Activated CD8-positive, alpha-beta T cell treated with anti-CD3 and anti-CD28 coated beads for 36 hours (primary cell): ENCODE measurements at places on chromosomes 7 and 10. TPM values are rescaled to one million over a fixed set of nuclear protein-coding genes. Genes with fewer than 3 reads are reported as not detected.

DNA sequence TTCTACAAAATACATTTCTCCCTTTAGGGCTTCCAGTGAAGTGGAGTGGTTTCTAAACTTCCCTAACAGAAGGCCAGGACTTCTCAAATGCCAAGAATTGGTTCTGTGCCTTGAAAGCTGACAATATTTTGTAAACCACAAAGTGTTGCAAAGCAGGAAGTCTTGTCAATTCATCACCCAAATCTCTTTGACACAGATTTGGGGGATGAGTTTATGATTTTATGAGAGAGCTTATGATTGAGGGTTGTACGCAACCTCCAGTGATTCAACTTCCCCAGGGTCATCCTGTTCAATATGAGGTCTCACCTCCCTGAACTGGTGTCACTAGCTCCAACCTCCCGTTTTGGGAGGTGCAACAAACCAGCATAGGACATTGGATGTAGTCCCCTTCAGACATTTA, 83.7 kb downstream of the PRLHR start:
- no peak for DNase-seq
- H3K4me1 ChIP-seq: no peaks in the 10 kb centered on the region
- H3K27ac ChIP-seq: no peak overlapping the region
- no peak overlapping the region for H3K4me3 ChIP-seq
- H3K27me3 ChIP-seq: peaks cover 11% of the 10 kb centered on the region

The FAM13C gene
- not detected for total RNA-seq

The GPRIN2 gene
- not detected for total RNA-seq

The IFIT1 gene
- total RNA-seq: 6.1 TPM

DNA sequence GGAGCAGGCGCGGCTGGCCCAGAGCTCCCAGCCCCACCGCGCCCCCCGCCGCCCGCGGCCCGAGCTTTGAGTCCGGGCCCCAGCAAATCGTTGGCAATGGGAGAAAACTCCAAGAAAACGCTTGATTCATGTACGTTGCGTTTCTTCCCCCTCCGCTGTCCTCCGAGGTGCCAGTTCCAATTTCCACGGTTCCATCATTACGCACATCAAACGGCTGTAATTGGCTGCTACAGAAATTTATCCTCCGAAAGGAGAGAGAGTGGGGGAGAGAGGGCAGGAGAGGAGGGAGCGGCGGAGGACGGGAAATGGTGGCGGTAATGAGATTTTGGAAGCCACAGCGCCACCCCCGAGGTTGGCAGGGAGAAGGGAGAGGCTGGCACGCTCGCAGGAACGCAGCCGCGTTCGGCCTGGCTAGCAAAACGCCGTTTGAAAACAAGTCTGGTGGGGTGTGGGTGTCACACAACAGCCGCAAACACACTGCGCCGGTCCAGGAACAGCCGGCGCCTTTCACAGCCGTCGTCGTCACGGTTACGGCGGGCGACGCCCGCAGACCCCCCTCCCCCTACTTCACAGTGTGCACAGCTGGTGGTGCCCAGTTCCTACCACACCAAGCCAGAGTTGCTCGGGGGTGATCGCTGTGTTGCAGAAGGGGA, 57.5 kb downstream of the UNCX start:
- H3K27me3 ChIP-seq: peaks cover 13% of the 10 kb centered on the region
- no peaks in the 10 kb centered on the region for H3K36me3 ChIP-seq

GRCh38 chr7:121305109-121305508, 23.7 kb upstream of the WNT16 start:
- no peak for DNase-seq
- H3K36me3 ChIP-seq: no peaks in the 10 kb centered on the region
- peaks cover 26% of the 10 kb centered on the region for H3K27me3 ChIP-seq
- no peak overlapping the region for H3K27ac ChIP-seq
- no peak overlapping the region for H3K4me3 ChIP-seq
